ENCODE measurements at places on chromosomes 5 and 9. TPM values are rescaled to one million over a fixed set of nuclear protein-coding genes. Genes with fewer than 3 reads are reported as not detected.

Gene C9
- total RNA-seq = not detected

GRCh38 chr9:34437006-34437925 lies 21.1 kb downstream of the FAM219A start:
- DNase-seq = peak; percentile 76

GRCh38 chr5:100430268-100431195 lies 104.6 kb upstream of the FAM174A start:
- peak; percentile 53 for DNase-seq

DNA sequence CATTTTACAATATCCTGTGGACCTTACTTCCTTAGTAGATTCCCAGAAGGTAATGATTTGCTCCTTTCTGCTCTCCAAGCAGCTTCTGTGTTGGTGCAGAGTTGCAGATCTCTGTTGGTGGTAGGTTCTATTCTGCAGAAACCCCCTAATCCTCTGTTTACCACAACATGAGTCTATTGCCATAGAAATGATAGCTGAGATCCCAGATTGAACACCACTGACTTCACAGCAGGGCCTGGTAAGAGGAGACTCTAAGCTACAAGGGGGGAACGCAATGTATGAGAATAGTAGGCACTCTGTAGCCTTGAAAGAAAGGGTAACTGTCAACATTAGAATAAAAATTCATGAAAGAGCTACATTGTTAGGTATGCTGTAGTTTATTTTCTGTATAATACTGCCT lies 59.5 kb downstream of the MUSK start:
- DNase-seq = no peak
